ENCODE measurements at places on chromosomes 1 and 21. TPM values are rescaled to one million over a fixed set of nuclear protein-coding genes. Genes with fewer than 3 reads are reported as not detected.

DNA sequence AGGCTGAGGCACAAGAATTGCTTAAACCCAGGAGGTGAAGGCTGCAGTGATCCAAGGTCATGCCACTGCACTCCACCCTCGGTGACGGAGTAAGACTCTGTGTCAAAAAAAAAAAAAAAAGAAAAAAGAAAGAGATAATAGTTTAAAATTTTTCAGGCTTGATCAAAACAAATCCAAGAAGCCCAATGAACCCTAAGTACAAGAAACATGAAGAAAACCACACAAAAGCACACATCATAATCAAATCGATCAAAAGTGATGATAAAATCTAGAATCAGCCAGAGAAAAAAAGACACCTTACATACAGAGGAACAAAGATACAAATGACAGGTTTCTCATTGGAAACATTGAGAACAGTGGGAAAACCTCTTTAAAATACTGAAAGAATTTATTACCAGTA, 31.5 kb downstream of the LDLRAD1 start:
- no peak for DNase-seq

DNA sequence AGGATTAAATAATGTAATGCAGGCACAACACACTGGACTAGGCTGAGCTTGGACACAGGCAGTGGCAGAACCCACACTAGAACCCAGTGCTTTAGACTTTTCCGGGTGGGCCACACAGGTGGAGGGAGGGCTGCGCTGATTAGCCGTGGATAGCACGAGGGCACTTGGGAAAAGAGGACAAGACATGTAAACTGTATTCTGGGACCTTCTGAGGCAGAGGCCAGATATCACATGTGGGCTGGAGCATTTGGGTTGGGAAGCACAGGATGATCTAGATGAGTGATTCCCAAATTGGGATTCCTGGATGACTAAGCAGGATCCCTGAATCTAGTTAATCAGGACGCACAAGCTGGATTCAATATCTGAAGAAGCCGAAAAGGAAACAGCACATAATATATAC, 20.3 kb upstream of the A3GALT2 start:
- DNase-seq = no peak

GRCh38 chr1:153831026-153831425, 55.8 kb downstream of the SLC27A3 start:
- no peak for DNase-seq

DNA sequence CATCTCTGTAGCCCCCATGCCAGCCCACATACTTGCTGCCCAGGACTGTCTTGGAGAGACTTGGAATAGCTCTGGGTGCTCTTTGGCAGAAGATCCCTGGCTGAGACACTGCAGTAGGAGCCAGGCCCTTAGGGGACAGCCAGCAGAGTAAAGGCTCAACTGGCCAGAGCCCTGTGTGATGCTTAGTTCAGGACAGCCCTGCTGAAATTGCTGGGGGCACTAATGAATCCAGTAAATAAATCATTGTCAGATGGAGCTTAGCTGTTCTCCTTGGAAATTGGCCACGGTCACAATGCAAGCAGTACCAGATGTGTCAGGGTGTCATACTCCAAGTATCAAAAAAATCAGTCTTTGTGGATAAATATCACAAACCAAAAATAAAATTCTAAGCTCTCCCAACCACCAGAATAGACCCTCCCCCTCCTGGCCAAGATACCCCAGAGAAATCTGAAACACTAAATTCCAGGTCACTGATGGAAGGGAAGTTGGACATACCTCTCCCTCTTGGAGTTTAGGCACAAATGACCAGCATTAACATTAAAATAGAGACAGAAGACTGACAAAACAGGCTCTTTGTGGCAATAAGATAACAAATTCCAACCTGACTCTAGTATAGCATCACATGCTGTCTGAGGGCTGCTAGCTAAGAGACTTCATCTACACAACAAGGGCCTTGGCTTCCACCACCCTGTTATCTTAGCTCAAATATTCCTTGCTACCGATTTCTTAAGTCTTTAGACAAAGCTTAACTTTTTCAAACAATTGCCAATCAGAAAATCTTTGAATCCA, 83.2 kb upstream of the DNAH14 start:
- no peak for DNase-seq

DNA sequence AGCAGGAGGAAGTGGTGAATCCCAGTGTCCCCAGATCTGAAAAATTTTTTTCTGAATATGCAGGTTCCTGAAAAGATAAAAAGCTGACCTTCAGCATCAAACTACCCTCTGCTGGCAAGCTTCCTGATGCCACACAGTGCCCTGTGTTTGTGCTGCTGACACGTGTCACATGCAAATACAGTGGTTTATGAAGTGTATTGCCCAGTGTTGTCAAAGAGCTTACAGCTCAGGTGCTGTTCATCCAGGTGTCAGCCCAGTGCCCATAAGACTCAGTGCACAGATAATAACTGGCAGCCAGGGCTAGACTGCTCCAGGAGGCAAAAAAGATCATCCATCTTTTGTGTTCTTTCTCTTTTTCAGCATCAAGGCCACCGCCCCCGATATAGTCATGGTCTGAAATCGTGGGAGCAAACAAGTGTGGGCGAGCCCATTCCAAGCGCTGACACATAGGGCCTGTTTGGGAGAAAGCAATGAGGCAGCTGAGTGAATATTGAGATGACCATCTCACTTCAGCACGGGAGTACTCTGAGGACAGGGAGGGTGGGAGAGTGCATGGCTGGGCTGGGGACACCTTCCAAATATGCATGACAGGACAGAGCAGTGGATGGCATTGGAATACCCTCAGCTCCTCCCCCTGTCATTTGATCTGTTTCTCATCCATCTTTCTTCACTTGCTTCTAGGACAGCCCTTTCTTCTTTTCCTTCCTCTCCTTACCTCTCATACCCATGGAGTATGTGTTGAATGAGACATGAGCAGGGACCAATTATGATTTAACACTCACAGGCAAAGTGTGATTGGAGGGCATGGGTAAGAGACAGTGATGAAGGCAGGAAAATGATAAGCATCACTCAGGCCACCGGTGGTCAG, 6.4 kb upstream of the KCNK1 start:
- DNase-seq = no peak

RSPH1 gene
- total RNA-seq = not detected

ARHGEF10L gene
- 0.39 TPM for total RNA-seq

FCRL3 gene
- total RNA-seq = 13.0 TPM
